ENCODE measurements at places on chromosomes 4 and X. TPM values are rescaled to one million over a fixed set of nuclear protein-coding genes. Genes with fewer than 3 reads are reported as not detected.

Gene COL25A1
- 2.5 TPM for polyA plus RNA-seq

Gene RPL36A
- polyA plus RNA-seq, result 2,501 TPM

Gene RAB41
- polyA plus RNA-seq, result 0.69 TPM

Gene DMP1
- polyA plus RNA-seq, result not detected

Gene TLR3
- polyA plus RNA-seq, result 2.9 TPM

Gene MAGEA2B
- not detected for polyA plus RNA-seq

Gene PTCHD1
- polyA plus RNA-seq, result 0.66 TPM

Gene AKAP14
- 0.40 TPM for polyA plus RNA-seq

Gene CT45A9
- not detected for polyA plus RNA-seq

Gene BEND4
- polyA plus RNA-seq, result 1.2 TPM

DNA sequence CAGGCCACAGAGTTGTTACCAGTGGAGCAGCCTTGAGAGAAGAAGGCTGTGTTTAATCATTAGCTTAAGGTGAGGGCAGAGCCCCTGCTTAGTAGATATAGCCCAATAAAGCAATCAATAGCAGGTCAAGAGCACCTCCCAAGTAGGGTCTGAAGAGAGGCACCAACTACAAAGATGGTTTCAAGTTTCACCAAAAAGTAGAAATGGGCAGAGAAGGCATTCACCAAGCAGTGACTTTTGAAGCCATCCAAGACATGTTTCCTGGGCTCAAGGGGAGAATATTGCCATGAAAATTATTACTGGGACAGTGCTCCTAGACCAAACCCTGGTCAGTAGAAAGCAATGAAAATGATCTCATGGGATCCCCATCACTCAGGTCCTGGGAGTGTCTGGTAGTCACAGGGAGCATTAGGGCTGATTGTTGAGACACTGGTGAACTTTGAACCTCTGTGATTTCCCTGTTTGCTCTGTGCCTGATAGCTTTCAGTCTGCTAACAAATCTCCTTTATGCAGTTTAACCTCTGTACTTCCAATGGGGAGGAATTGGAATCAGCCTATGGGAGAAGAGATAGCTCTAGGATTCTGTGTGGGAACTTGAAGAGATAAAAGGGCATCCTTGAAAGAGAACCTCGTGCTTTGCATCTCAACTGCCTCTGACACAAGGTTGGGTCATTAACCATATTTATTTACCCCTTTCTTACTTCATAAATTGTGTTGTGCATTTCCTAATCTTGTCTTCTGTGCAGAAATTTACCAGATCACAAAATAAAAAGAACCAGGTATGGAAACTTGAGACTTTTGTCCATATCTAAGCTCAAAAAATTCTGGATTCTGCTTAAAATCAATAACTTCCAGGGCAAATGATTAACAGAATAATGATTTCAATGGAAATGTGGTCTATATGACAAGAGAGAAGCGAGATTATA lies 9.3 kb upstream of the OTC start:
- H3K27me3 ChIP-seq, result no peaks in the 10 kb centered on the region
- peak; percentile 95 for DNase-seq
- H3K4me1 ChIP-seq, result peaks cover 20% of the 10 kb centered on the region
- peak overlapping the region; percentile 88 for H3K27ac ChIP-seq
- no peaks in the 10 kb centered on the region for H3K36me3 ChIP-seq

GRCh38 chrX:34275699-34276098 lies 143.6 kb upstream of the FAM47A start:
- H3K27me3 ChIP-seq, result no peaks in the 10 kb centered on the region
- peak; percentile 0 for DNase-seq
- H3K4me1 ChIP-seq, result no peaks in the 10 kb centered on the region
- no peak overlapping the region for H3K27ac ChIP-seq
- H3K36me3 ChIP-seq, result no peaks in the 10 kb centered on the region
- H3K4me3 ChIP-seq, result no peak overlapping the region

GRCh38 chrX:10600479-10600878 lies 19.9 kb downstream of the MID1 start:
- DNase-seq, result no peak
- H3K27ac ChIP-seq, result no peak overlapping the region
- no peaks in the 10 kb centered on the region for H3K36me3 ChIP-seq

GRCh38 chr4:176443646-176444409 lies 124.1 kb downstream of the SPCS3 start:
- H3K4me1 ChIP-seq, result no peaks in the 10 kb centered on the region
- no peak overlapping the region for H3K4me3 ChIP-seq
- H3K36me3 ChIP-seq, result no peaks in the 10 kb centered on the region
- H3K27me3 ChIP-seq, result no peaks in the 10 kb centered on the region
- DNase-seq, result no peak

DNA sequence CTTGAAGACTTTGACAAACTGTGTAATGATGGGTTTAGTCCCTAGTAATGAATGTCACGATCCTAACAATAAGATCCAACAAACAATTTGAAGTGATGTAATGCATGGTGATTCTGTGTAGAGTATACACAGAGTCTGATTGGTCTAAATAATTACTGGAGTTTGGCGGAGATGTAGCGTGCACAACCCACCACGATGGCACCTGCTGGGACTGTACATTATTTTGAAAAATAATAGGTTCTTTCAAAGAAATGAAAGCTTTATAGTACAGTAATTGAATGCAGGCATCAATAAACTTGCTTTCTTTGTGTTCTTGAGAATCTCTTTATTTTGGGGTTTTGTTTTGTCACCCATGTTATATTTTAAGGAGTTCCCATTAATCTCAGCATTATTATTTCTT lies 902.2 kb upstream of the PCDH7 start:
- DNase-seq, result no peak
- H3K36me3 ChIP-seq, result no peaks in the 10 kb centered on the region
- H3K27me3 ChIP-seq, result no peaks in the 10 kb centered on the region
- no peak overlapping the region for H3K4me3 ChIP-seq
- H3K4me1 ChIP-seq, result no peaks in the 10 kb centered on the region
- H3K27ac ChIP-seq, result no peak overlapping the region

DNA sequence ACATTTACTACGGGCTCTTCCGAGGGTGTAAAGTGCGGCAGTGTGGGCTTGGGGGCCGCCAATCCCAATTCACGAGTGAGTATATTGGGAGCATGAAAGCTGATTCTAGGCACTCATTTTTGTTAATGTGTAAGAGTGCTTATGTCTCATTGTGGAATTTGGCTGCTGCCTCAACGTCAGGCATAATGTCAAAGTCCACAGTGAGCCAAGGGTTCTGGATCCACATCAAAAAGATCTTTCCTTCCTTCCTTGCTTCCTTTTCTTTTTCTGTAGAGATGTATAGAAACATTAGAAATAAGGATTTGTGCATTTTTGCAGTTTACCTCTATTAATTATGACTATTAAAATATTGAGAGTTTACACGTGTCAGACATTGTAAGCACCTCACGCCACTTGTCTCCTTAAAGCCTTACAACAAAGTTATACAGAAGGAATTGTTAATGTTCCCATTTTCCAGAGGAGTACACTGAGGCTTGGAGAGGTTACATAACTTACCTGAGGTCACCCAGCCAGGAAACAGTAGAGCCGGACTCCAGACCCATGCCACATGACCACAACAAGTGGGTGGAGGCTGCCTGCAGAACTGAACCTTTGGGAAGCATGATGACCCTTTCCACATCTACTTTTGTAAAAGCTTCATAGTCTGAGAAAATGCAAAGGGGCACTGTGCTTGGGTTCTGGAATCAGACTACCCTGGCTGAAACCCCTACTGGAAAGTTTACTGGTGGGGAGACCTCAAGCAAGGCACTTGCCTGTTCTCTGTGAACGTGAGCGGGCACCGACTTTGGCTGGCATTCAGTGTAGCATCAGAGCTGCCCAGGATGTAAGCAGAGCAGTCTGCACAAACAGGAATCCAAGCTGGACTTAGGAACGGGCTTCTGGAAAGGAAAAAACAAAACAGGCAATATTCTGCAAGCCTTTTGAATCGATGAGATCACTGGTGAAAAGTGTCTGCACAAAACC lies 761 bp downstream of the CLRN2 start:
- H3K36me3 ChIP-seq, result no peaks in the 10 kb centered on the region
- H3K4me3 ChIP-seq, result no peak overlapping the region
- no peak overlapping the region for H3K27ac ChIP-seq
- H3K4me1 ChIP-seq, result peaks cover 3% of the 10 kb centered on the region
- H3K27me3 ChIP-seq, result peaks cover 2% of the 10 kb centered on the region
- DNase-seq, result no peak

- DNase-seq, result no peak
- no peak overlapping the region for H3K4me3 ChIP-seq
- no peaks in the 10 kb centered on the region for H3K4me1 ChIP-seq
Measured at GRCh38 chr4:78014889-78015886, 41.9 kb upstream of the FRAS1 start.

GRCh38 chr4:80074651-80075050 lies 1.6 kb upstream of the ANTXR2 start:
- no peaks in the 10 kb centered on the region for H3K36me3 ChIP-seq
- H3K27ac ChIP-seq, result no peak overlapping the region
- H3K4me3 ChIP-seq, result no peak overlapping the region
- DNase-seq, result no peak
- H3K4me1 ChIP-seq, result peaks cover 9% of the 10 kb centered on the region

DNA sequence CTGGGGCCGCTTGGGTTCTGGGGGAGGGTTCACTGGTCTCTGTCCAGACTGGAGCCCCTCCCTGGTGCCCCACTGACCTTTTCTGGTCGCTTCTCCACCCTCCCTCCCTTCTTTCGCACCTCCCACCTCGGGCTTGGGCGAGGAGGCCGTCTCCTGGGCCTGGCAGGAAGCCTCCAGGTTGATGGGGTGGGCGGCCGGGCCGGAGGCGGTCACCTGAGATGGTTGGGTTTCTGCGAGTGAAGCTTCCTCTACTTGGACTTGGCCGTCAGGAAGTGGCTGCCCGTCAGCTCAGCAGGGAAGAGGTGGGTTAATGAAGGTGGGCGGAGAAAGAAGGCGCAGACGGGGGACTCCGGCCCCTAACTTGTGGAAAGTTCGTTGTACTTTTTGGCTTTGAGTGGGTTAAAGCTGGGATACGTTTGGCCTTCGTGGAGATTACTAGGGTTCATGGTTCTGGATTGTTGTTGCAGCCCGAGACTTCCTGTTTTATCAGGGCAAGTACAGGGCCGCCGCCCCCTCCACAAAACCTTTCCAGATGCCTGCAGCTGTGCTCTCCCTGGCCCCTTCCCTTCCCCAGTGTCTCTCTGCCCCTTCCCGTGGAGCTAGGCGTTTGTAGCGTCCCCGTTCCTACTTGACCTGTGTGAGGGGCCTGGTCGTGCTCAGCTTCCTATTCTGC lies 1.2 kb downstream of the AKAP17A start:
- DNase-seq, result no peak
- peak overlapping the region; percentile 82 for H3K4me3 ChIP-seq
- H3K27ac ChIP-seq, result peak overlapping the region; percentile 82

DNA sequence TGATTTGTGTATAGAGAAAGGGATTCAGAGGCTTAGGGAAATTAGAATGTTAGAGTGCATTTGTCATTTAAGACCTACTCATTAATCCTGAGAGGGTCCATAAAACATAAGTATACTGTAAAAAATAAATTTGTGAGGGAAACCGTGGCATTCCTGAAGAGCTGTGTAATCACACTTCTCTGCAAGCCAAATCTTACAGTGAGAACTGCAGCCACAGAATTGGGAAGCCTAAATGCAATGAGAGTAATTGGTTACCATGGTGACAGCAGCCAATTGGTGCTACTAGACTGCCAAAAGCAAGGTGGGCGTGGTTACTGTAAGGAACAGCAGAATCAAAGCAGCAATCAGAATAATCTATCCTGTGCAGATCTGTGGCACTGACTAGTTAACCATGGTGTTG lies 345.2 kb upstream of the GRID2 start:
- H3K27me3 ChIP-seq, result no peaks in the 10 kb centered on the region
- DNase-seq, result no peak
- no peaks in the 10 kb centered on the region for H3K36me3 ChIP-seq
- no peak overlapping the region for H3K27ac ChIP-seq

DNA sequence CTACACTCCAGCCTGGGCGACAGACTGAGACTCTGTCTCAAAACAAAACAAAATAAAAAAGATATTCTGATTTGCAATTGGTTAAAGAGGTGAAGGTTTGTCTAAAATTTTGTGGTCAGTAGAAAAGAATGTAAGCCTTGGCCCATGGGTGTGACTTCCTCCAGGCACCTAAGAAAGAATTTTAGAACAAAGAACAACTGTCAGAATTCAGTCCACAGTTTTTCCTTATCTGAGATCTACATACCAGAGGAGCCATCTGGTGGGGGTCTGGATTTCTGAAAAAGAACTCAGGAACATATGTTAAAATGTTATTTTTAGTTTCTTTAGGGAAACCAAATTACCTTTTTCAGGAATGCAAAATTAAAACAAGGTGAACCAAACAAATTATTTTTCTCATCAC lies 434.1 kb downstream of the ANKRD50 start:
- H3K27me3 ChIP-seq, result no peaks in the 10 kb centered on the region
- no peak for DNase-seq
- no peak overlapping the region for H3K4me3 ChIP-seq
- H3K36me3 ChIP-seq, result no peaks in the 10 kb centered on the region
- H3K27ac ChIP-seq, result no peak overlapping the region
- no peaks in the 10 kb centered on the region for H3K4me1 ChIP-seq

DNA sequence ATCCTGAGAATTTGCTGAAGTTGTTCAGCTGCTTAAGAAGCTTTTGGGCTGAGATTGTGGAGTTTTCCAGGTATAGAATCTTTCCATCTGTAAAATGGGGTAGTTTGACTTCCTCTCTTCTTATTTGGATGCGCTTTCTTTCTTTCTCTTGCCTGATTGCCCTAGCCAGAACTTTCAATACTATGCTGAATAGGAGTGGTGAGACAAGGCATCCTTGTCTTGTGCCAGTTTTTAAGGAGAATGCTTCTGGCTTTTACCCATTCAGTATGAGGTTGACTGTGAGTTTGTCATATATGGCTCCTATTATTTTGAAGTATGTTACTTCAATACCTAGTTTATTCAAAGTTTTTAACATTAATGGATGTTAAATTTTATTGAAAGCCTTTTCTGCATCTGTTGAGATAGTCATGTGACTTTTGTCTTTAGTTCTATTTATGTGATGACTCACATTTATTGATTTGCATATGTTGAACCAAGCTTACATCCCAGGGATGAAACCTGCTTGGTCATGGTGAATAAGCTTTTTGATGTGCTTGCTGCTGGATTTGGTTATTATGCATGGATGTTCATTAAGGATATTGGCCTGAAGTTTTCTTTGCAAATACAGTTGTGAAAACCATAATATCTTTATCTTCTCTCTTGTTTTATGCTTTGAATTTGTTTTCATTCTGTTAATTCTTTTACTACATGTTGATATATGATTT lies 573.8 kb upstream of the NDST4 start:
- no peak overlapping the region for H3K4me3 ChIP-seq
- H3K36me3 ChIP-seq, result no peaks in the 10 kb centered on the region
- DNase-seq, result no peak
- H3K27ac ChIP-seq, result no peak overlapping the region
- H3K27me3 ChIP-seq, result no peaks in the 10 kb centered on the region

All from large intestine (tissue), 12 donors.